ENCODE measurements at places on chromosomes 5 and 9. TPM values are rescaled to one million over a fixed set of nuclear protein-coding genes. Genes with fewer than 3 reads are reported as not detected.

Gene ARHGEF37
- total RNA-seq: 2.6 TPM

Gene MEGF10
- not detected for total RNA-seq

Gene MRPL22
- 30.5 TPM for total RNA-seq

Gene OBP2B
- total RNA-seq: not detected

DNA sequence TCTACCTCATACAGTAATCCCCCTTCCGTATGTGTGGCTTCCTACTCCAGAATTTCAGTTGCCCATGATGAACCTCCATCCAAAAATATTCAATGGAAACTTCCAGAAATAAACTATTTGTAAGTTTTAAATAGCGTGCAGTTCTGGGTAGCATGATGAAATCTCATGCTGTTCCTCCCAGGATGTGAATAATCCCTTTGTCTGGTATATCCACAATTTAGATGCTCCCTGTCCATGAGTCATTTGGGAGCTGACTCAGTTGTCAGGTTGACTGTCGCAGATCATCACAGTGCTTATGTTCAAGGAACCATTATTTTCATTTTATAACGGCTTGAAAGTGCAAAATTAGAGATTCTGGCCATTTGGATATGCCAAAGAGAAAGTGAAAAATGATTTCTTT is 290.1 kb upstream of the CDH9 start:
- no peak overlapping the region for H3K27ac ChIP-seq
- no peak for DNase-seq
- H3K4me3 ChIP-seq: no peak overlapping the region
- no peaks in the 10 kb centered on the region for H3K27me3 ChIP-seq
- no peaks in the 10 kb centered on the region for H3K4me1 ChIP-seq

Gene CCDC180
- total RNA-seq: 17.8 TPM

- H3K4me3 ChIP-seq: no peak overlapping the region
- H3K27ac ChIP-seq: no peak overlapping the region
- no peaks in the 10 kb centered on the region for H3K4me1 ChIP-seq
- H3K36me3 ChIP-seq: no peaks in the 10 kb centered on the region
Measured at GRCh38 chr5:12100542-12100941, 196.3 kb upstream of the CTNND2 start.

Gene SPATA31A3
- not detected for total RNA-seq

All from natural killer cell (primary cell).